ENCODE measurements at places on chromosomes 6 and 20.

GRCh38 chr6:139510040-139510790, 135.8 kb upstream of the CITED2 start:
- no peak for DNase-seq

GRCh38 chr6:139306291-139306981, 14.6 kb upstream of the TXLNB start:
- no peak for DNase-seq

- peak; percentile 70 for DNase-seq
These were observed 3.0 kb downstream of the NR2E1 start for GRCh38 chr6:108168501-108169463.

GRCh38 chr6:161446949-161447348, 173.1 kb upstream of the AGPAT4 start:
- DNase-seq = no peak

- DNase-seq = no peak
These were observed 5.3 kb upstream of the FNDC1 start for GRCh38 chr6:159163901-159164370.

Data from nephron progenitor cell (in vitro differentiated cells).